Activated CD4-positive, alpha-beta T cell treated with anti-CD3 and anti-CD28 coated beads, Interleukin-2, Interleukin-6, amounts not matched to agents 100 ng/mL and 50 ng/mL, durations not matched to agents 16 hours and 8 hours (primary cell): ENCODE measurements at places on chromosomes 3 and 15.
A peak's percentile ranks its signal among the peaks of the same experiment; 100 is the strongest.

DNA sequence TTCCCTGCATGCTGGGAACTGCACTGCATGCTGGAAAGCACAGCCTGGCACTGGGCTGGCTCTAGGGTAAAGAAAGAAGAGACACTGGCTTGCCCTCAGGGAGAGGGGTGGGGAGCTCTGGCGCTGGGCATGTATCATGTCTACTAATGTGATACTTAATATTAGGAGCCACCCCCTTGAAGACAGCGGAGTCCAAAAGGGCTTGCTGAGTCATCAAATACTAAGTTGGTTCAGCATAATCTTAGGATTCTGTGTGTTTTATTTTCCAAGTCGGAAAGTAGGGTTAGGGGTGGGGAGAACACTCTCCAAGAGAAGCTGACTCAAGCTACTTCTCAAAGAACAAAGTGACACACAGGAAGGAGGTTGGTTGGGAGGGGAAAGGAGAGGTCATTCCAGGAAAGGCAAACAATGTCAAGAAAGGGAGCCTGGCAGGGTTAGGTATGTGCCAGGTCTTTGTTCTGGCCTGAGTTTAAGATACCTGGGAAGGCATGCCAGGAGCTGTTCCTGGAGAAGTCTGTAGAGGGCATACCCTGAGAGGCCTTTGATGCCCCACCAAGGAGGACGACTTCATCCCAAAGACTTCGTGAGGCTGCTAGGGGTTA lies 237.8 kb upstream of the NR2E3 start:
- DNase-seq: no peak

GRCh38 chr3:164375538-164375937 lies 702.8 kb downstream of the SI start:
- DNase-seq: no peak

DNA sequence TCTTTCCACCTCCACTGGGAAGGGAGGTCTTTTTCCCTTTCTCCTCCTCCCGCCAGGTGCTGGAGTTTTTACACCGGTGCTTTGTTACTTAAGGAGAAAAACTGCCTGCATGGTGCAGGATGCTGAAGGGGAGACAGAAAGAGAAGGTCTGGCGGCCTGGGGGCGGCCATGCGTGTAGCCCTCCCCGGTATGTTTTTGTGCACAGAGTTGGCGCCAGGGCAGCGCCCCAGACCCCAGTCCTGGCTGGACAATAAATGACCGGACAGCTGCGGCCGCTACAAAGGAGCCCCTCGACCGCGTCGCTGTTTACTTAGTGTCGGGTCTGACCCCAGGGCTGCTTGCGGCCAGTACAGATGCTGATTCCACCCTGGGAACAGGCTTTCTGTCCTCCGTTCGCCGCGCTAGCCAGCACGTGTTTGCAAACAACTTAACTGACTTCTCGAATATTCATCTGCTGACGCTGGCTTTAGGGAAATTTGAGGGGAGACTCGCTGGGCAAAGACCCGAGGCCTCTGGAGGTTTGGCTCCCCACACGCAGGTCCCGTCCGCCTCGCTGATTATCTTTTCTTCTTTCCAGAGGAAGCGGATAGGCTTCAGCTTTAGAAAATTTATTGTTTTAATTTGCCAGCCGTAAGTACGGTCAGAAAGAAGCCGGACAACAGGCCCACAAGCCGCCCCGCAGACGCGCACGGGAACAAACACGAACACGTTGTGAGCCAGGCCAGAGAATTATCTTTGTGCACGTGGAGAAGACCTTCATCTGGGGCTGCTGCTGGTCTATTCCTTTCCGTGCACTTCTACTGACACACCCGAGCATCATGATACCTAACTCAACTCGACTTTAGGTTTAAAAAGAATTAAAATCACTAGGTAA lies 46.9 kb downstream of the ZIC4 start:
- no peak for DNase-seq

GRCh38 chr3:102059145-102059943 lies 210.0 kb downstream of the NFKBIZ start:
- DNase-seq: peak; percentile 15
